Activated T-cell treated with anti-CD3 and anti-CD28 coated beads, Interleukin-2, amount 50 U/mL, for 4 hours (primary cell): ENCODE measurements at places on chromosomes 7 and 10. TPM values are rescaled to one million over a fixed set of nuclear protein-coding genes. Genes with fewer than 3 reads are reported as not detected.

DNA sequence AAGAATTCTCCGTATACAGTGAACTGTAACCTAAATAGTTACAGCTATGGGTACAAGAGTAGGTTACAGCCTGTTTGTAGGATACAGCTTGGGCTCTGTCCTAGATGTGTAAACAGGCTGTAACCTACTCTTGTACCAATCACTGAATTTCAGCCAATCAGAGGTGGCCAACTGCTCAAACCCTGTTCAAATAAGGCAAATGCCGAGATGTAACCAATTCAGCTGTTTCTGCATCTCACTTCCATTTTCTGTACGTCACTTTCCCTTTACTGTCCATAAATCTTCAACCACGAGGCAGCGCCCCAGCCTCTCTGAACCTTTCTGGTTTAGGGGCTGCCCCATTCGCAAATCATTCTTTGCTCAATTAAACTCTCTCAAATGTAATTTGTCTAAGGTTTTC, 8.3 kb upstream of the MMP21 start:
- DNase-seq: no peak

GRCh38 chr10:96691761-96692160, 28.6 kb downstream of the PIK3AP1 start:
- no peak for DNase-seq

- no peak for DNase-seq
These were observed 153.6 kb downstream of the ARHGAP21 start for GRCh38 chr10:24569828-24570657.

DNA sequence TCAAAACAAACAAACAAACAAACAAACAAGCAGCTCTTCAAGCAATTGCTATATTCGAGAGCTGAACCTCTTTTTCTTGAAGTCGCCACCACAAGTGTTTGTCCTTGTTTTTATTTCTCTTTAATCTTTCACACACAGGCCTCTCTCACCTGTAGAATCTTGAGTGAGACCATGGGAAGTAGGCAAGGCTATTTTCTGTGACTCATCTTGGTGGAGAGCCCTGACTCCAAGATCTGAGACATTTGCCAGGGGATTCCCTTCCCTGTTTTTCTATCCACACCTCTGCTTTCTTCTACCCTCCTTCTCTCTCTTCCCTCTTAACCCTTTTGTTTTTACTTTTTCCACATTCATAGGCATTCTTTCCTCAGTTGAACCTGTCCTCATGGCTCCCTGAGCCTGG, 8.0 kb upstream of the TAS2R60 start:
- no peak for DNase-seq

DNA sequence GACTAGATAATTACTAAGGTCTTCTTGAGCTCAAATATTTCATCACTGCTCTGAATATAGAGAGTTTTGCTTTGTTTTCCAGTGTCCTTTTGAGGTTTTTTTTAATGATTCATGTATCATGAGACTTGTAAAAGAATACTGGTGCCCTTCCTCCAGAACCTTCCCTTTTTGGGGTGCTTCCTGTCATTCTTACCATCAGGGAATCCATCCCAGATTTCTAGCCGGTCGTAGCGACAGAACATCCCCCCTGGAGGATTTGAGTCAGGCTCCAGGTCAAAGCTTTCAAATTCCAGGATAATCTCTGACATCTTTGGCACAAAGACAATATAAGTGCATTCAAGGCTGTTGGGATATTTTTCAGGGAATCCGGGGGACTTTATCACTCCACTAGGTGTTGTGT, 71.0 kb downstream of the NRP1 start:
- no peak for DNase-seq

DNA sequence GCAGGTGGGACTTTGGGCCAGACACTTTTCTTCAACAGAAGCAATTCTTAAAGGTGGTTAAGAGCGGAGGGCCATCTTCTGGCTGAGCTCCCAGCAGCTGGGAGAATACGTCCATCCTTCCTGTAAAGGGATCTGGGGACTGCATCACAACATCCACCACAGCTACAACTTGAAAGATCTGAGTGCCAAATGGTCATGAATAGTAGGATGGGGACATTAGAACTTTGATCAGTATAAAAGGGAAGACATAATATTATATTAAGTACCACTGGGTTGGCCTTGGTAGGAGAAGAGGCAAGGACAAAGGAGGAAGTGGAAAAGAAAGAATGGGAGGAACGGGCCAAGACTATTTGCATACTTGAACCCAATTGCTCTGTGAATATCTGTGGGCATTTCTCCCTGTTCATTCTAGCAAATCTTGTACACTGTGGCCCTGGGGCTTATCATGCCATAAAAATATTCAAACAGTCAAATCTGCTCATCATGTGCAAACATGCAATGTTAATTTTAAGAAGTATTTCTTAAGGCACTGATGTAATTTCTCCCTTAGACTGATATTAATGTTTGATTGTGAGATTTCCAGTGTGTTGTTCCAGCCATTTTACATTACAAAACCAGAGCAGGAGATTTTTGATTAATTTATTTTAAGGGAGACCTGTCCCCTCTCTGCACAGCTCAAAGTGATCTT, 65.5 kb upstream of the CREB5 start:
- DNase-seq: no peak

DNA sequence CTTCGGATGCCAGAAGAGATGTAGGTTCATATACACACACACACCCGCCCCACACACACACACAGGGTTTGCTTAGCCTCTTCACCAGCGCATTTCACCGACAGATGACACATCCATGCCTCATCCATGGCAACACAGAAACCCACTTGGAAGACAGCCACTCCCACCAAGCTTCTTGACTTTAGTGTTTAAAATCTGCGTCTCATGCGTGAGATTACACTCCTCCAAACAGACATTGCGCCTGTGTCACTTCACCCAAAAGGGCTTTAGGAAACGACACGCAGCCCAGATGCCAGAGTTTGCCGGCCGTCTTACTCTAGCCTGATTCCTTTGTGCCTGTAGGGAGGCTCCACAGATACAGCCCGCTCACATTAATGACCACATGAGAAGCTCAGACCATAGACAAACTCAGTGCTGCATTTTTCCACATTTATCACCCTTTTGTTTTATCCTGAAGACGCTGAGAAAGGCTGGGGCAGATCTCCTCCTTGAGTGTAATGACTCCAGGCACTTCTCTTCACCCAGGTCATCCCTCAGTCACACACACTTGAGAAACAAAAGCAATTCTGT, 73.8 kb downstream of the DIP2C start:
- no peak for DNase-seq

DNA sequence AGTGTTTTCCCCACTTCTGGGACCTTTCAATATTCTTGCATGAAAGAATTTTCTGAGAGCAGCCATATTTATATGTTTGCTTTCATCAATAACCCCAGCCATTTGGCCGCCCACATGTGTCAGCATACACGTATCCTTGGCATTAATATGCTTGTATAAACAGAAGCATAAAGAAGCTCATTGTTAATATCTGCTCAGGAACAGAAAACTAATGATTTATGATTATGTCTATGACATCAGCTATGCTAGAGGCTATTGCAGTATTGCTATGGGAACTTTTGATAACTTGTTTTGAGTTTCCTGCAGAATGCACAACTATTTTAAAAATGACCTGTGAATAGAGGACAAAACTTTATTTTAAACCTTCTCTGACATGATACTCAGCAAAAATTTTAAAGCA, 300.9 kb upstream of the MTPN start:
- no peak for DNase-seq

DNA sequence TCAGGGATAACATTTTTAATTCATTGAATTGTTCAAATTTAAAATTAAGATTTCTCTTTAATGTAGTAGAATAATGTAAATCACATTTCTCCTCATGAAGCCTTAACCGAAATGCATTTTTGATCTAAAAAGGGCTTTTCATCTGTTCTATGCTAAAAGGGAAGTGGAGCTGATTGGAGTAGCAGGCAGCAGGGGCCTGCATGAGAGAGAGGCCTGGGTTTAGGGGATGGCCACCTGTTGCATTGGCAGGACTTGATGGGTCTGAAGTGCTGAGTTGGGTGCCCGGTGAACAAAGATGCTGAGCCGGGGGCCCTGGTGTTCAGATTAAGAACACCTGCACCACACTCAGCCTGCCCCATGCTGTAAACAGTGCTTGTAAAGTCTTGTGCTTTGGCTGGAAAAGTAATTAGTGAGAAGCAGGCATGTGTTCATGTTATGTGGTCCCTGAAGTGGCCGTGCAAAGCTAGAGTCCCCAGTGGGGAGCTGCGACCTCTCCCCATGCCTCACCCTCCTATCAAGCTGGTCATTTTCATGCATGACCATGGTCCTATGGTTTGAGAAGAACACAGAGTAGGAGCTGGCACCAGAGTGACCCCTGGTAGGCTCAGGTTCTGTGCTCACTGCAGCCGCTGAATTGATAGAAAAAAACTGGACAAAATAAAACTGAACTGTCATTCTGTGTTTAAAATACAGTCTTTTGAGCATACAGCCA, 124.3 kb downstream of the ADCY1 start:
- no peak for DNase-seq

GRCh38 chr10:31677195-31678138, 251.2 kb downstream of the ARHGAP12 start:
- DNase-seq: no peak

DNA sequence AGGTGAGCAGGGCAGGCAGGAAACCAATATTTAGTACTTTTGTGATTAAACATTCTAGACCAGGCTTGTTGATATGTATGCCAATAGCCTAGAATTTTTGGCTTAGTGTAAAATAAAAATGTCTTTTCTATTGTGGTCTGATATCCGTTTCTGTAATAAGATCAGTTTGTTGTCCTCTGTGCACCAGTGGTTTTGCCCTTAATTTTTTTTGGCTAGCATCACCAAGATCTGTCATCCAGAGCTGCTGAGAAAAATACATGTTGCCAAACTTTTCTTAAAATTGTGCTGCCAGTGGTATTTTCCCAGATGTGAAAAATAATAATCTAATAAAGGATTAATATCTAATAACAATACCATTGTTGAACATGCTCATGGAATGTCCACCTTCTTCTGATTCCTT, 115.6 kb downstream of the TWIST1 start:
- DNase-seq: no peak

DNA sequence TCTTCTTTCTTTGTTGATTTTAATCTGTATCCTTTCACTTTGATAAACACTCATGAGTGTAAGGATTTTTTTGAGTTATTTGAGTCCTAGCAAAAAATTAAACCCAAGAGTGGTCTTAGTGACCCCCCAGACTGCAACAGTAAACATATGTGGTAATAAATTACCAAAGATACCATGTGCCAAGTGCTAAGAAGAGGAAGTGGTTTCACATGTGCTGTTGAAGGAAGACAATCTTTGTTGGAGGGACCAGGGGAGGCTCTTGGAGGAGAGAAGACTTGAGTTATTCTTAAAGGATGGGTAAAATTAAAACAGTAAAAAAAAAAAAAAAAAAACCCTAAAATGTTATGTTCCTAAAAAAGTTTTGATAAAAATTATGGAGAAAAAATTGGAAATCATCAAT, 150.2 kb downstream of the SEC23IP start:
- no peak for DNase-seq

DNA sequence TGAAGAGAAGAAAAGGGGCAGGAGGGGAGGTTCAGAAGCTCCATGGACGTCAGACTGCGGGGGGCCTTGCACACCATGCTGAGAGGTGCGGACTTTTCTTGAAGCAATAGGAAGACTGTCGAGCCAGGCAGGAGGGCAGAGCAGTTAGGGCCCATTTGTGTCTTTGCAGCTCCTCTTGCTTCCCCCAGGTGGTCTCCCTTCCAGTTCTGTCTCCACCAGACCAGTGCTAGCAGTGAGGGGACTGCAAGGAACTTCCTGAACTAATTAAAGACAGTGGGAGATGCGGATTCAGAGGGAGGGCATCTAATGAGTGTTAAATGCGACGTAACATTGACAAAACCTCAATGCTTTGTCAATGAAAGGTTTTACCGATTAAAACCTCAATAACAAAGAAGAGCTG, 225.4 kb downstream of the USP6NL start:
- no peak for DNase-seq

- no peak for DNase-seq
These were observed 45.8 kb downstream of the ZNF800 start for GRCh38 chr7:127346575-127347256.

- no peak for DNase-seq
These were observed 59.6 kb downstream of the ADRB1 start for GRCh38 chr10:114103284-114103683.

DNA sequence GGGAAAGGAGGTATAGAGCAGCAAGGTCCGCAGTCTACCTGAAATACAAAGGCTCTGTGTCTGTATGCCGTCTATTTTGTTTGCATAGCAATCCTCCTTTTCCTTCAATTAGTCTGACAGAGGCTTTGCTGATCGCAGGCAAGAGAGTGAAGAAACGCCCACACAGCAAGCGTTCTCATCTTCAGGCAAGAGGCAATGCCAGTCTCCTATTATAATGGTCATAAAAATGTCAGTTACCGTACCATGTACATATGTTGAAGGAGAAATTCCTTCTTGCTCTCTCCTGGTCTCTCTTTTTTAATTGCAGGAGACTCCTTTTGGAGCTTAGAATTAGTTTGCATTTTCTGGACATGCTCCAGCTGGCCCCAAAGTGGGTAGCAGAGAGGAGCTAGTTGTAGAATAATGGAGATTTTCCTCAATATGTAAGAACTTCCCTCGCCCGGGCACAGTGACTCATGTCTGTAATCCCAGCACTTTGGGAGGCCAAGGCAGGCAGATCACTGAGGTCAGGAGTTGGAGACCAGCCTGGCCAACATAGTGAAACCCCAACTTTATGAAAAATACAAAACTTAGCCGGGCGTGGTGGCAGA, 139.5 kb downstream of the PFKFB3 start:
- DNase-seq: no peak

DNA sequence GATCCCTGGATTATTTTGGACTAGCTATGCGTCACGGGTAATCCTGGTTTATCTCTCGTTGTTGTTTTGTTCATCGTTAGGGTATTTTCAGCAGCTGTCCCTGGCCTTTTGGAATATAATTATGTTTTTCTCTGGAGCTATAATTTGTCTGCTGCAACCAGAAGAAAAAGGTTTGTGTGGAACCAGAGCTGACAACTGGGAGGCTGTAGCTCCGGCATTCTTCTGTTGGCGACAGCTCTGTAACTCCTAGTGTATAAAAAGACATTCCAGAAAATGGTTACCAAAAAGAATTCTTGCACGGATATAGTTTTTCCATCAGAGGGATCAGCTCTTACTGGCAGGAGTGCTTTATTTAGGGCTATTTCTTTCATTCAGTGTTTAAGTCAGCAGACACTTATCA, 130.9 kb upstream of the PRR15 start:
- DNase-seq: no peak

GRCh38 chr7:47888371-47889265, 59.6 kb downstream of the PKD1L1 start:
- DNase-seq: no peak

Gene ACSM6
- total RNA-seq: not detected

Gene NXPH1
- total RNA-seq: 0.08 TPM

Gene JAKMIP3
- total RNA-seq: 0.08 TPM

Gene INTS15
- 59.1 TPM for total RNA-seq

Gene GPRIN2
- total RNA-seq: not detected

Gene ITGA8
- not detected for total RNA-seq

Gene FAM25A
- total RNA-seq: not detected

Gene PAXIP1
- total RNA-seq: 26.2 TPM

Gene ZNF467
- total RNA-seq: 0.08 TPM

Gene MYPN
- total RNA-seq: not detected

Gene GSTO2
- 0.73 TPM for total RNA-seq

Gene ADCYAP1R1
- not detected for total RNA-seq
